ENCODE measurements at places on chromosomes 11 and 22. TPM values are rescaled to one million over a fixed set of nuclear protein-coding genes. Genes with fewer than 3 reads are reported as not detected.

GRCh38 chr11:2382936-2383851 is 6.1 kb downstream of the CD81 start:
- DNase-seq: no peak

- DNase-seq: no peak
These were observed 83.9 kb downstream of the ETS1 start for GRCh38 chr11:128503245-128503991.

- DNase-seq: no peak
These were observed 14.9 kb upstream of the SOX10 start for GRCh38 chr22:37999236-37999635.

DNA sequence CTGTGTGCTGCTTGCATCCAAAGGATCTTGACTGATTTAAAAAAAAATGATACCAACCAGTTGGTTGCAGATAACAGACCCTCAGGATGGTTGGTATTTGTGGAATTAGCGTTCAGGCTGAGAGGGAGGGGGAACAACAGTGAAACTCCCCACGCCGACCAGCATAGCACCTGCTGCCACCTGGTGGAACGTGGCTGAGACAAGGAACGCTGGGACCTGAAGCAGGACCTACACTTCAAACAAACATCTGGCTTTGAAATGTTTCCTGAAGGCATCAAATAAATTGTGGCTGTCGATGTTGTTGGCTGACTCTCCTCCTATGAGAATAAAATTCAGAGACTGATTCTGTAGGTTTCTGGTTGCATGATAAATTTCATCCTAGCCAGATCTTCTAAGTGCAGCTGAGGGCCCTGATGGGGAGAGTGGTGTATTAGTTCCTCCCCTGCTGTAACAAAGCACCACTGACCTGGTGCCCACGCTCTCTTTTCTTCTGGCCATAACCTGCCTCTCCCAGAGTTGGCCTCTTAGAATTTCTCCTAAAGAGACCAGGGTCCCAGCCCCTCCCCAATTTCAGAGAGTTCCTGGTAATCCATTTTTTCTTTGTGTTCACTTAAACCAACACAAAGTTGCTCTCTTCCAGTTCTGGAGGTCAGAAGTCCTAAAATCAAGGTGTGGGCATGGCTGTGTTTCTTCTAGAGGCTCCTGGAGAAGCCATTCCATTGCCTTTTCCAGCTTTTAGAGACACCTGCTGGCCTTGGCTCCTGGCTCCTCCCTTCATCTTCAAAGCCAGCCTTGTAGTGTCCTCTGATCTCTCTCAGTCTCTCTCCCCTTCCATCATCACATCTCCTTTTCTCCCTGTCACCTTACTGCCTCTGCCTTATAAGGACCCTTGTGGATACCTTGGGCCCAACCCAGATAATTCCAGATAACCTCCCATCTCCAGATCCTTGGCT is 17.3 kb downstream of the APOL2 start:
- no peak for DNase-seq

GRCh38 chr11:116467823-116468222 is 305.0 kb downstream of the BUD13 start:
- no peak for DNase-seq

- peak; percentile 94 for DNase-seq
These were observed 716 bp upstream of the DDB2 start for GRCh38 chr11:47213950-47214565.

GRCh38 chr22:28171115-28171514 is 252.1 kb upstream of the PITPNB start:
- DNase-seq: no peak

DNA sequence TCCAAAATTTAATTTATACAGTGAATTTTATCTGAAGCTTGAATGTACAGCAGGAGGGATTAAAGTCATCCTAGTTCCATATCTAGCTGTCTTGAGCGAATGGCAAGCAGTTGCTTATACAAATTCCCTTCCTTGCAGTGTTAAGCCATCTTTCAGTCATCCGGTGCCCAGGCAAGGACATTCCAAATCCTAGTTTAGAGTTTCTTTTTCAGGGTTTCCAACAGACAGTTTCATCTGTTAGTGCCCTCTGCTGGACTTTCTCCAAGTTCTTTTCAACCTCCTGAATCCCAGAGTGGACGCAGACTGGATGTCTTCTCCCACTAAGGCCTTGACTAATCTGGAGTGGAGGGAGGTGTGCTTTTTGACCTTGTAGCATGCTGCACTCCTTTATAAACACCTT is 45.4 kb downstream of the GRAMD1B start:
- no peak for DNase-seq

DNA sequence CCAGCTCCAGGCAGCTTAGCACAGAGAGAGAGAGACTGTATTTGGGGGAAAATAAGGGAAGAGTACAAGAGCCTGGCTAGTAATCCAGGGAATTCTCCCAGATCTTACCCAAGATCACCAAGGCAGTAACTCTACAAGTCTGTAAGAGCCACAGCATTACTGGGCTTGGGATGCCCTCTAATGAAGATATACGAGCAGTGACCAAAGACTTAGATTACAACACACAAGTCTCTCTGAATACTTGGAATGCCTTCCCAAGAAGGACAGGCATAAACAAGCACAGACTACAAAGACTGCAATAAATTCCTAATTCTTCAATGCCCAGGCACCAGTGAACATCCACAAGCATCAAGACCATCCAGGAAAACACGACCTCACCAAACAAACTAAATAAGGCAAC is 17.7 kb downstream of the DNAJC24 start:
- no peak for DNase-seq

GRCh38 chr22:19576460-19577421 is 52.5 kb upstream of the CLDN5 start:
- DNase-seq: no peak

- no peak for DNase-seq
These were observed 72.5 kb upstream of the SHISAL1 start for GRCh38 chr22:44385296-44385610.

GRCh38 chr22:23402275-23403151 is 177.6 kb downstream of the IGLL1 start:
- peak; percentile 78 for DNase-seq

- DNase-seq: no peak
These were observed 55.8 kb upstream of the ARHGAP42 start for GRCh38 chr11:100631316-100631715.

DNA sequence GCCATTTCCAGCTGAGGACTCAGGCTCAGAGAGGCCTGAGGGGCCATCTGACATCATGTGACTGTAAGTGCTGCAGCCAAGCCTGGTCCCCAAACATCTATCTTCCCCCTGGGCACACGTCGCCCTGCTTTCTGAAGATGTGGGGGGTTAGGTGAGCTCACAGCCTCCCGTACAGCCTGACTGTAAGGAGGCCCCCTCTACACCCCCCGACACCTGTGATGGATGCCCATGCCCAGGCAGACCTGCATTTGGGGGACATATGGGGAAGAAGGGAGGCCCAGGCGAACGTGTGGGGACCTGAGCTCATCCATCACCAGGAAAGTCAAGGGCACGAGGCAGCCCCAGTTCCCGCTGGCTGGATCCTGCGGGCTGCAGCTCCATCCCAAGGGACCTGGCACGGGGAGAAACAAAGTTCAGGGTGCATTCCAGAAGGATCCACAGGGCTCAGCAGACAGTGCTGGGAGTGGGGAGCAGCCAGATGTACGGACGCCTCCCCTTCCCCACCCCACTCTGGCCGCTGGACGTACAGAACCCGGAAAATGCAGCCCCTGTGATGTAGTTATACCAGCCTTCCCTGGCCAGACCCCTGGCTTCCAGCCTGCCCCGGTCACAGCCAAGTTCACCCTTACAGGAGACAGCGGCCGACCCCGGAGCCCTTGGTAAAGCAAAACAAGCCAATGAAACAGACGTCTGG is 1431.4 kb downstream of the BRD1 start:
- no peak for DNase-seq

DNA sequence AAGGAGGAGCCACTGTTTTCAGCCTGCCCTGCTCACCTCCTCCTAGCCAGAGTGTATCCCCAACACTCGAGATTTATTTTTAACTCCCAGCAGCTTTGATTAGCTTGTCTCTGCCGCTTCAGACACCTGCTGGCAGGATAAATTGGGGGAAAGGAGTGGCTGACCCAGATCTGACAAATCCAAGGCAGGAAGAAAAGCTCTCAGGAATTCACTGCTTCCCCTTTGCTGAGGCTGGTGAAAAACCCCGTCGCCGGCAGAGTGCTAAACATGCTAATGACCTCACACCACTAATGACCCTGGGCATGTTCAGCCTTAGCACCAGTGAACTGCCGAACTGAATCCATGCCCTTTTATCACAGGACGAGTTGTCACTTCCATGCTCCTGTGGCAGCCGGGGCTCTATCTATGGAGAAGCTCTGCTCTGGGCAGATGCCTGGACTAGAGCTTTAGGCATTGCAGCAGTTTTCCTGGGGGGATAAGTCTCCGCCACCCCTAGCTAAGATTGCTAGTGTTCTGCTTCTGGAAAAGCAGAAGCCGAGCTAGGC is 52.2 kb downstream of the FEZ1 start:
- DNase-seq: no peak

DNA sequence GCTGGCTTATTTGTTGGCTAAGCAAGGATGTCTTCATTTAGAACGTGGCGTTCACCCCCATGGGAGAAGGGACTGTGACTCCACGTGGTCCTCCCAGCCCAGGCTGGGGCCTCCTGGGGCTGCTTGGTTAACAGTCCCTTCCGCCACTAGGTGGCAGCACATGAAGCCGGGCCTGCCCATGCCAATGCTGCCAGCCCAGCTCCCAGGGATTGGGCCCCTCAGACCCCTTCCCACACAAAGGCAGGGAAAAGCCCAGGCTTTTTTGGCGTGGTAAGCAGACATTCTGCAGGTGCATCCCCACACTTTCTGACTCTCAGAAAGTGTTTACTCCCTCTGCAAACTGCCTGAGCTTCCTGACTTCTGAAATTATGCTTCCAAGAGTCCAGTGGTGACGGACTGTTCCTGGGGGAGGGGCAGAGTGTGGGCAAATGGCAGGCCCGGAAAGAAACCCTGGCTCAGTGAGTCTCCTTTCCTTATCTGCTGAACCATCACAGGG is 3.1 kb downstream of the CBX6 start:
- DNase-seq: peak; percentile 77

- no peak for DNase-seq
These were observed 708.9 kb upstream of the CCDC179 start for GRCh38 chr11:23569134-23569533.

DNA sequence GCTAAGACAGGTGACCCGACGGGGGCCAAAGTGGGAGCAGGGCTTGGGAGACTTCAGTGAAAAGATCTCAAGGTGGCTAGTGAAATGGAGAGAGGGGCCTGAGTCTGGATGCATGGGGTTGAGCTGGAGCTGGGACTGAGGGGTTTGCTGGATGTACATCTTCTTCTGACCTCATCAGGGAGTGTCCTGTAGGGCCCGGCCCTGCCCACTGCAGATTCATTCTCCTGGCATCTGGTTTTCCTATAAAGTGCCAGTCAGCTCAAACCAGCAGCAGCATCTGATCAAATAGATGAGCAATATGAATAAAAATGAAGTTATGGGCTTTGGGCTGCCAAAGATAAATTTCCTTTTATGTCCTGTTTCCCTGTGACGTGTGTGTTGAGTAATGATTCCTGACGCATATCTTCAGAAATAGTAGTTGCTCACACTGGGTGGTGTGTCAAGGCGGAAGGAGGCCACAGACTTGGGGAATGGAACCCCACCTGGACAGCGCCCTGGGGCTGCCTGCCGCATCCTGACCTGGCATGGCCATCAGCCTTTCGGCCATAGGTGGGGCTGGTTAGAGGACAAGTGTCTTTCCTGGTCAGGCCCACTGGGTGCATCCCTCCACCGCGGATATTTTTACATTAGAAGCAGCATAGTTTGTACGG is 135.4 kb downstream of the OSBP2 start:
- DNase-seq: no peak

DNA sequence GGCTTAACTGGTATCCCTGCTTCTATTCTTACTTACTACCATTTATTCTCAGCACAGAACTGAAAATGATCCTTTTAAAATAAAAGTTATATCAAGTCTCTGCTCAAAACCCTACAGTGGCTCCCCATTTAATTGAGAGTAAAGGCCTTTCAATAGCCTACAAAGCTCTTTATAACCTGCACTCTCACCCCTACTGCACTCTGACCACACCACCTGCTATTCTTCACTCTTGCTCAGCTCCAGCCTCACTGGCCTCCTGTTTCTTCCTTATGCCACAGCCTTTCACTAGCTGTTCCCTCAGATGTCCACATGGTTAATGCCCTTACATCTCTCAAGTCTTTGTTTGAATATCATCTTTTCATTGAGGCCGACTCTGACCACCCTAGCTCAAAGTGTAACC is 40.9 kb upstream of the PPP2R1B start:
- no peak for DNase-seq

The C11orf97 gene
- total RNA-seq: not detected

The SLC29A2 gene
- total RNA-seq: 19.0 TPM

The MYRF gene
- 320 TPM for total RNA-seq

The HEPN1 gene
- not detected for total RNA-seq

The TMEM151A gene
- 61.6 TPM for total RNA-seq

The PDE2A gene
- 23.7 TPM for total RNA-seq

The LRRC55 gene
- total RNA-seq: 0.09 TPM

The TLCD5 gene
- total RNA-seq: 9.8 TPM

The GRAP2 gene
- total RNA-seq: 9.8 TPM

The PLEKHB1 gene
- 58.1 TPM for total RNA-seq

The KRTAP5-8 gene
- total RNA-seq: not detected

The SAA1 gene
- 19.3 TPM for total RNA-seq
